HS-27A (cell line): ENCODE measurements at places on chromosomes 4 and X.

- DNase-seq: no peak
These were observed 71.9 kb downstream of the PDLIM5 start for GRCh38 chr4:94523617-94524016.

- no peak for DNase-seq
These were observed 44.5 kb upstream of the NDP start for GRCh38 chrX:44017676-44018075.

DNA sequence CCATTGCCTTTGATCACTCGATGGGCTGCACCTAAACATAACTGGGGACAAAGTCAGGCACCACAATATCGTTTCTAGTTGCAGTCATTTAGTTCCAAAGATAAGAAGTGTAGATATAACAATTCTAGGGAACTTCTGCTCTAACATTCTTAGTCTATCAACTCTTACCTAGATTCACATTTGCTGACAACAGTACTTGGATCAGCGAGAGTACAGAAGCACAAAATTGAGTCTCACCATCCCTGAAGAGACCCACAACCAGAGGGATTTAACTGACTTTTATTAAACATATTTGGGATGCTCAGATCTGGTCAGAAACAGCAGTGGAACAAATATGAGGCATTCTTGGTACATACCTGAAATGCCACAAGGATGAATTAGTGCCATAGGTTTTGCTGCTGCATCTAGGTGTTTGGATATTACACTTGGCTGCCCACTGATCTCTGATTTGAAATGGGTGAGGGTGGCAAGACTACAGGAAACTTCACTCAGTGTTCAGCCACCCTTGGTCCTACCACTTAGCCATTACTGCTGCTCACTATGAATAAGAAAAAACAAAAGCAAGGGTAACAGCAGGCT lies 28.9 kb upstream of the HUWE1 start:
- DNase-seq: no peak

DNA sequence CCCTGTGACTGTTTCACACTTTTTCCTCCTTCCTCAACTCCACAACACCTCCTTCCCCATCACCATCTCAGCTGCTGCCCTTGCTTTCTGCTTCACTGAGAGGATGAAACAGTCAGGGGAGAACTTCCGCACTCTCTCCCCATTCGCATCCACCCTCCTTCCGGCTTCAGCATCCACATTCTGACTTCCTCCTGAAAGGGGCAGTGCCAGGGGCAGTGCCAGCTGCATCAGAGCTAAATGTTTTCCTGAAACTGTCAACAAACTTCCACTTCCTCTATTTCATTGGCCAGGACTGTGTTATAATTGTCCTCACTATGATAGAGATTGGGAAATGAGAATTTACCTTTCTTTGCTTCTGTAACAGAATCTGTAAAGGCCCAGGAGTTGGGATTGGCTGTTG lies 18.2 kb upstream of the RASL11B start:
- no peak for DNase-seq

GRCh38 chrX:154327038-154327820 lies 31.6 kb downstream of the TKTL1 start:
- DNase-seq: no peak
